ENCODE measurements at places on chromosomes 12 and 14. TPM values are rescaled to one million over a fixed set of nuclear protein-coding genes. Genes with fewer than 3 reads are reported as not detected.

DNA sequence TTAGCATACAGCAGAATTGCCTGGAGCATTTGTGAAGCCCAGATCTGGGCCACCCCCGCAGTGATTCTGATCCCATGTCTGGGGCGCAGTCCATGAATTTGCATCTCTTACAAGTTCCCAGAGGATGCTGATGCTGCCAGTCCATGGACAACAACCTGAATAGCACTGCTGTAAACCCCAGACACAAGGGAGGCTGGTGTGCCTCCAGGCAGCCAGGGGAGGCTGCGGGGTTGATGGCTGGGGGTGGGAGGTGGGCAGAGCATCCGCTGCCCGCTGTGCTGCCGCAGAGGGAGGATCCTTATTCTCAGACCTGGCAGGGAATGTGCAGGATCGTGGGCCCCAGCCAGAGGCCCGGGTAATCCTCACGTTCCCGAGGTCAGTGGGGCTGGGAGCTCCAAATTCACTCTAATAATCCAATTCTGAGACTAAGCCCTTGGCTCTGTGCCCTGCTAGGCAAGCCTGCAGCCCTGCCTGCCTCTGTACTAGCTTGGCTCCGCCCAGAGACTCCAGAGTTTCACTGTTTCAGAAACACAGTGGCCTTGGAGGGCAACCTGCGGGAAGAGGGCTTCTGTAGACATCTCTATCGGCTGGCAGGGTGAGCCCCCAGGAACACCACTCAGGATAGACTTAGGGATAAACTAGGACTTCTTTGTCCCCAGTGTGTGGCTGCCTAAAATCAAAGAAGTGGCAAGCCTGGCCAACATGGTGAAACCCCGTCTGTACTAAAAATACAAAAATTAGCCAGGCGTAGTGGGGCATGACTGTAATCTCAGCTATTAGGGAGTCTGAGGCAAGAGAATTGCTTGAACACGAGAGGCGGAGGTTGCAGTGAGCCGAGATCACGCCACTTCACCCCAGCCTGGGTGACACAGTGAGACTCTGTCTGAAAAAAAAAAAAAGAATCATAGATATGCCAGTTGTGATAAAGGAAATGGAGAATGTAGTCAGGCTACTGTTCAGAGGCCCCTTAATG lies 17.8 kb upstream of the MLEC start:
- no peaks in the 10 kb centered on the region for H3K27me3 ChIP-seq

DNA sequence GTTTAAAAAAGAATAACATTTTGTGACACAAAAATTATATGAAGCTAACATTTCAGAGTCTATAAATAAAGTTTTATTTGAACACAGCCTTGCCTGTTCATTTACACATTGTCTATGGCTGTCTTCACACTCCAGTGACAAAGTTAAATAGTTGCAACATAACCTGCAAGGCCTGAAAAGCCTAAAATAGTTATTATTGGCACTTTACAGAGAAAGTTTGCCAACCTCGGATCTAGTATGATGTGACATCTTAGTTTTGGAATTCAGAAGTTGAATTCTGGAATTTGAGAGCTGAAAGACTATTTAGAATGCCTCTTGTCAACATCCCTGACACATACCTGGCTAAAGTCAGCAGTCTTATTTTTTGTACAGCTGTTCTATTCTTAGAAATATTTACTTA lies 68.3 kb downstream of the DYRK2 start:
- no peaks in the 10 kb centered on the region for H3K36me3 ChIP-seq
- H3K27ac ChIP-seq = no peak overlapping the region
- H3K27me3 ChIP-seq = no peaks in the 10 kb centered on the region
- DNase-seq = no peak

GRCh38 chr12:48442179-48442847 lies 30.0 kb upstream of the ANP32D start:
- no peaks in the 10 kb centered on the region for H3K27me3 ChIP-seq
- no peak for DNase-seq
- no peak overlapping the region for H3K4me3 ChIP-seq

- no peaks in the 10 kb centered on the region for H3K27me3 ChIP-seq
- H3K27ac ChIP-seq = no peak overlapping the region
- no peak for DNase-seq
Observed at GRCh38 chr12:23950210-23950774, 822 bp upstream of the SOX5 start.

GRCh38 chr14:30356438-30357202 lies 202.3 kb upstream of the G2E3 start:
- no peak overlapping the region for H3K4me3 ChIP-seq
- H3K4me1 ChIP-seq = no peaks in the 10 kb centered on the region
- H3K36me3 ChIP-seq = no peaks in the 10 kb centered on the region
- no peak overlapping the region for H3K27ac ChIP-seq
- H3K27me3 ChIP-seq = no peaks in the 10 kb centered on the region

- no peak overlapping the region for H3K4me3 ChIP-seq
- H3K36me3 ChIP-seq = no peaks in the 10 kb centered on the region
- no peak for DNase-seq
- no peaks in the 10 kb centered on the region for H3K27me3 ChIP-seq
- H3K27ac ChIP-seq = no peak overlapping the region
Observed at GRCh38 chr12:66667906-66668305, 11.0 kb downstream of the GRIP1 start.

DNA sequence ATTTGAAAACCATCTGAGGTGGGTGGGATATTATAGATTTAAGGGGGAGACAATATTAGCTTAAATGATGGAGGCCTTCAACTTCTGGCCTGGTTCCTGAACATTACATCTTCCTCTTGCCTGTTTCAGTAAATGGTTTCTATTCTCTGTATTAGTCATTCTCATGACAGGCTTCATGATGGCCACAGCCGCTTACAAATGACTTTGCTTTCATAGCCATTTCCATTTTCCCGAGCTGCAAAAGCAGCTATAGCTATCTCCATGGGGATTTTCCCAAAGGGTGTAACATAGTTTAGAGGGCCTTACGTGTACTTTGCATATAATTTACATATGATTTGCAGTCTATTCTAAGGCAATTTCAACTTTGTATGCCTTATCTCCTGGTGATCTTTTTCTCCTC lies 121.8 kb downstream of the NRXN3 start:
- DNase-seq = no peak
- H3K4me3 ChIP-seq = no peak overlapping the region
- no peaks in the 10 kb centered on the region for H3K4me1 ChIP-seq
- H3K36me3 ChIP-seq = no peaks in the 10 kb centered on the region

DNA sequence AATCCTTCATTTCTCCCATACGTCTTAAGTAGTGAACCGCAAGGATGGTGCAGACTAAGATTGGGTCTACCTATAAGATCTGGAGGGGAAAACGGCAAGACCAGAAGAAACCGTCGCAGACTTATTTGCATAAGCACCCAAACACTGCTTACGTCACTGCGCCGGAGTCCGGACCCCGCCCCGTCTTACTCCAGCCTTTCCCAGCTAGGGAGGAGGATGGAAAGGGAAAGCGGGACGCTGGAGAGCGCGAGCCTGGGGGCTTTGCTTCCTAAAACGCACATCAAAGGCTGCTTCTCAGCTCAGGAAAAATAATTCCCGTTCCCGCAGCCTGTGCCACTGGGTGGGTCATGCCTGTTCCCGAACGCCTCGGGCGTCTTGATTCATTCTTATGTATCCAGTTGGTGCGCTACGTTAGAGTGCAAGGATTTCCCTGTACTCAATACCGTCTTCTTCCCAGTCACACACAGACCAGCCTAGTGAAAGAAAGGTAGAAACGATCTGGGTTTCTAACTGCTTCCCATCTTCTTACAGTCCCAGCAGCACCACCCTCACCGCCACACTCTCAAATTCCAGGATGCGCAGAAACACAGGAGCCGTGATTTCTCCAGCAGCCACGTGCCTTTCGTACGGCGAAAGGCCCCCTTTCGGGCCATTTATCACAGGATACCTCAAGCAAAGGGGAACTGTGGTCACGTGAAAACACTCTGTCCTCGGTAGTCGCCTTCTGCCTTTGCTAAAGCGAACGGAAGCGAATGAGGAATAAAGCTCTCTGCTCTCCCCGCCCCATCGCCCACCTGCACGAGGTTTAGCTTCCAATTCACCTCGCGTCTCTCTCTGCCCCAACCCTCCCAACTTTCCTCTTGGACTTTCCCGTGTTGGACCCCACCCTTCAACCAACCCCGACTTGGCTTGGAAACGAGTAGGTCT lies 1.1 kb downstream of the SLC6A15 start:
- H3K27ac ChIP-seq = no peak overlapping the region
- H3K4me3 ChIP-seq = peak overlapping the region; percentile 33
- no peaks in the 10 kb centered on the region for H3K36me3 ChIP-seq
- H3K27me3 ChIP-seq = no peaks in the 10 kb centered on the region

DNA sequence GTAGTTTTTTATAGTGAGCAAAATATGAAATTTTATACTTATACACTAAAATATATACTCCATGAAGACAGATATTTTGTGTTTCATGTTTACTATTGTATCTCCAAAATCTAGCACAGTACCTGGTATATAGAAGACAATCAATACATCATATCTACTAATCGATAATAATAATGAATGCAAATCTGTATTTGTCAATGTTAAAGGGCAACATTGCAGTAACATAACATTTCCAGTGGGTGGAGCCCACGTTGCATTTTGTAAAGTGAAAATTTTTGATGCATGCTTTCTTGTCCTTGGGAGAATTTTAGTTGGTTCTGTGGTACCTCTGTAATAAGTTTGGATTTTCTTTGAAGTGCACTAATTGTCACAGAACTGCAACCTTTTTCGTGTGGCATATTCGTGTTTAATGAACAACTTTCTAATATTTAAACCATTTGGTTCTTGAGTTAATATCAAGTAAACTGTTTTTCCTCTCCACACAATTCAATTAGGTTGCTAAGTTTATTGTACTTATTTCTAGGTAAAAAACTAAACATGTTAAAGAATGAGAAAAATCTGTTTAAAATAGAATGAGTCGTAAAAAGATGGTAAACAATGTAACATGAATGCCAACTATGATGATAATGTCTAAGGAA lies 47.4 kb downstream of the AVPR1A start:
- no peak for DNase-seq
- no peaks in the 10 kb centered on the region for H3K27me3 ChIP-seq
- H3K27ac ChIP-seq = no peak overlapping the region
- no peaks in the 10 kb centered on the region for H3K4me1 ChIP-seq
- H3K4me3 ChIP-seq = no peak overlapping the region

DNA sequence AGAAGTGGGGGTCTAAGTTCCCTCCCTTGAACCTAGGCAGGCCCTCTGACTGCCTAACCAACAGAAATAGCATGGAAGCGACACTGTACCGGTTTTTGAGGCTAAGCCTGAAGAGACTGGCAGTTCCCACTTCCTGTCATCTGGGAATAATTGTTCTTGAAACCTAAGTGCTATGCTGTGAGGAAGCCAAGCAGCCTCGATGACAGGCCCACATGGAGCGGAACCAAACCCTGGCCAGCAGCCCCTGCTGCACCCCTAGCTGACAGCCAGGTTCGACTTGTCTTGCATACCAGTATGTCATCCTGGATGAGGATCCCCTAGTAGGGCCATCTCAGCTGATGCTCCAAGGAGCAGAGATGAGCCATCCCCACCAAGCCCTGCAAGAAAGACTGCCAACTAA lies 6.4 kb upstream of the GPR68 start:
- no peak overlapping the region for H3K4me3 ChIP-seq
- DNase-seq = no peak
- no peaks in the 10 kb centered on the region for H3K27me3 ChIP-seq
- no peaks in the 10 kb centered on the region for H3K36me3 ChIP-seq
- no peak overlapping the region for H3K27ac ChIP-seq

DNA sequence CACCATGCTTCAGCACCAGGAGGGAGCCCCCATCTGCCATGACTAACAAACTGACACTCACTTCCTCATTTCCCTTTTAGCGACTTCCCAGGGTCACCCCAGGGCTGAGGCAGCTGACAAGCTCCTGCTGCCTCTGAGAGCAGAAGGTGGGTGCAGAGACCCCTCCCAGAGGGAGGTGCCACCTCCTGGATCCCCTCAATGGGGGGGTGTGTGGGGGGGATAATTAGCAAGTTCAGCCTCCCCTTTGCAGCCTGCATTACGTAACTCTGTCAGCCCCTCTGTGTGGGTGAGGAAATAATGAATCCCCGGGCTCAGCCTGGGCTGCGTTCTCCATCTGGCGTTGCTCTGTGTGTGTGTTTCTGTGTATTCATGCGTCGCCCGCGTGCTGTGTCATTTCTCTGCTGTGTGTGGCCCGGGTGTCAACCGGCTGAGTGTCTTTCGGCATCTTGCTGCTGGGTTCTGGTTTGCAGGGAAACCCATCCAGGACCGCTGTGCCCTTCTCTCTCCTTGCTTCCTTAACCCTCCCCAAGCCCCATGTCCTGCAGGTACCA lies 28.0 kb downstream of the NOS1 start:
- H3K4me1 ChIP-seq = no peaks in the 10 kb centered on the region
- H3K27ac ChIP-seq = no peak overlapping the region
- H3K36me3 ChIP-seq = no peaks in the 10 kb centered on the region
- no peak for DNase-seq
- H3K27me3 ChIP-seq = no peaks in the 10 kb centered on the region

GRCh38 chr14:56996721-56997399 lies 186.6 kb upstream of the OTX2 start:
- H3K36me3 ChIP-seq = no peaks in the 10 kb centered on the region
- no peaks in the 10 kb centered on the region for H3K27me3 ChIP-seq
- H3K27ac ChIP-seq = no peak overlapping the region
- no peaks in the 10 kb centered on the region for H3K4me1 ChIP-seq

GRCh38 chr14:92560106-92560865 lies 46.7 kb downstream of the RIN3 start:
- H3K27ac ChIP-seq = no peak overlapping the region
- no peaks in the 10 kb centered on the region for H3K36me3 ChIP-seq
- no peak for DNase-seq
- peaks cover 11% of the 10 kb centered on the region for H3K4me1 ChIP-seq

GRCh38 chr12:65278576-65279368 lies at the start of gene MSRB3:
Gene MSRB3, plus strand, starts transcription at chr12:65278683. Its CDS starts 29,897 bp downstream, at chr12:65308580.
- H3K27ac ChIP-seq = peak within 1 kb of the TSS; percentile 84
- DNase-seq = peak; percentile 83
- H3K4me1 ChIP-seq = no peaks in the 10 kb centered on the region
- no peaks in the 10 kb centered on the region for H3K36me3 ChIP-seq
- H3K4me3 ChIP-seq = peak within 1 kb of the TSS; percentile 98
- H3K27me3 ChIP-seq = no peaks in the 10 kb centered on the region

DNA sequence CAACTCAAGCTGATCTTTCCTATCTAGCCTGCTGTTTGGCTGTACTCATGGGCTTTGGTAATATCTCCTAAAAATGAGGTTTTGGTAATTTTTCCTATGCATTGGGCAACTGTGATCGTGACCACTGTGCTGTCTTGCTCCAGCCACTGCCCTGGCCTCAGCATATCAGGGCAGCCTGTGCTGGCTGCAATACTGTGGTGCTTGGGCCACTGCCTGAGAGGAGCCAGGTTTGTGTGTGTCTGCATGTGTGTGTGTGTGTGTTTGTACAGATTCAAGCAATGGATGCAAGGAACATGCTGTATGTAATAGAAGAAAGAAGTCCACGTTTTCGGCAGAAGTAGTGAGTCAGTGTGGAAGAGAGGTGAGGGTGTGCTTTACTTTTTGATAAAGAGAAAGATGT lies 13.0 kb downstream of the ERG28 start:
- H3K36me3 ChIP-seq = no peaks in the 10 kb centered on the region
- H3K27me3 ChIP-seq = no peaks in the 10 kb centered on the region
- no peak overlapping the region for H3K27ac ChIP-seq
- H3K4me3 ChIP-seq = no peak overlapping the region
- DNase-seq = no peak

GRCh38 chr12:91023326-91024004 lies 18.7 kb upstream of the EPYC start:
- H3K27me3 ChIP-seq = no peaks in the 10 kb centered on the region
- no peak overlapping the region for H3K27ac ChIP-seq

Gene PLEKHD1
- 0.08 TPM for total RNA-seq

Gene SLC6A15
- 0.15 TPM for total RNA-seq

Gene VRTN
- total RNA-seq = not detected

Gene COX14
- 37.8 TPM for total RNA-seq

Gene DPF3
- total RNA-seq = 11.3 TPM

Gene TPPP2
- total RNA-seq = 0.72 TPM

Gene ZFYVE1
- total RNA-seq = 10.0 TPM

Gene SERPINA4
- not detected for total RNA-seq

Gene MYF6
- not detected for total RNA-seq

Gene PROX2
- not detected for total RNA-seq
